Activated CD4-positive, alpha-beta memory T cell treated with anti-CD3 and anti-CD28 coated beads for 36 hours (primary cell): ENCODE measurements at places on chromosomes 4 and X. TPM values are rescaled to one million over a fixed set of nuclear protein-coding genes. Genes with fewer than 3 reads are reported as not detected.

The NHSL2 gene
- 0.97 TPM for total RNA-seq

The ZFP92 gene
- total RNA-seq, result 1.6 TPM

The HHIP gene
- total RNA-seq, result not detected

The AMBN gene
- not detected for total RNA-seq

The KLB gene
- not detected for total RNA-seq

The SSX4B gene
- total RNA-seq, result not detected

The EGF gene
- total RNA-seq, result not detected

The POLN gene
- total RNA-seq, result 2.7 TPM

The UGT8 gene
- total RNA-seq, result 0.40 TPM

The CTAG1B gene
- total RNA-seq, result not detected

The EDA gene
- total RNA-seq, result 3.3 TPM

The FGD1 gene
- 0.15 TPM for total RNA-seq

The CT45A3 gene
- total RNA-seq, result not detected
